ENCODE measurements at places on chromosomes 13 and 19.

GRCh38 chr19:40217934-40218890 lies at the start of gene TTC9B:
Gene TTC9B, minus strand, starts transcription at chr19:40218384. Its CDS starts 3 bp downstream, at chr19:40218381.
- no peak for DNase-seq

DNA sequence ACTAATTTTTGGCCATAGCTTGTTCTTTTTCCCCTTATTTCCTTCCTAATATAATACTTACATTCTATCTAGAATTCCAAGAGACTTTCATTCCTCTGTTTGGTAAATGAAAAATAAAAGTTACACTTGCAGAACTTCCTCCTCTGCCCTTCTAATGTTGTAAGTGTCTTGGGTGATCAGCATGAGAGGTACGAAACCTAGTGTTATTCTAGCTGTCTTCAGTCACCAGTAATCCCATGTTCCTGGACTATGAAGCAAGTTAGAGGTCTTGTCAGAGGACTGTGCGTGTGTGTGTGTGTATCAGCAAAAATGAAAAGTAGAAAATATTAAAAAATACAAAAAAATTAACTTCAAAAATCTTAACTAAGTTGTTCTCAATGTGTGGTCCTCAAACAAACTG lies 307.0 kb downstream of the SPRY2 start:
- DNase-seq: no peak

DNA sequence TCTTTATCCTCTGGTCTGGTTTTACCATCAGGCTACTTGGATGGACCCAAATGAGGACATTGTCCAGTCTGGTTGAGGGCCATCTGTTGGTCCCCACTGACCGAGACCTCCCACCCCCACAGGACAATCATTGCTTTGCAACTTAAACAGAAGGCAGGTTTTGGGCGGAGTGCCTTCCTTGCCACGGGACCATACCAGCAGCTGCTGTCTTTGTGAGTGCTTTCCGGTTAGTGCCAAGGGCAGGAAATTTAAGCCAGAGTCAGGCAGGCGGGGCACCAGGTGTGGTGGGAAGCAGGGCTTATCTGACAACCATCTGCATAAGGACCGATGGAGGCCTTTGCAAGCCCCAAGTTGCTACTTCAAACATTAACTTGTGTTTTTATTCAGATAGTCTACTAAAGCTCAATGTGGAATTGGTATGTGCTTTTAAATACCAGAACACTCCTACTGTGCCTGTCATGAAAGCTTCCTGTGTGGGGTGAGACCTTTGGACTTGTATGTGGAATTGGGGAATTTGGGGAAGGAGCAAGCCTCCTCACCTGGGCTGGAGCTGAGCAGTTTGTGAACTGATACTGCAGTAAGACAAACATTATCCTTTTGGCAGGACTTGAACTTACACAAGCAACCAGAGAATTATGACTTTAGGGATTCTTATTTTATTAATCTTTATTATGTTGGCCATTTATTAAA lies 39.3 kb upstream of the UBE2L5 start:
- DNase-seq: no peak

DNA sequence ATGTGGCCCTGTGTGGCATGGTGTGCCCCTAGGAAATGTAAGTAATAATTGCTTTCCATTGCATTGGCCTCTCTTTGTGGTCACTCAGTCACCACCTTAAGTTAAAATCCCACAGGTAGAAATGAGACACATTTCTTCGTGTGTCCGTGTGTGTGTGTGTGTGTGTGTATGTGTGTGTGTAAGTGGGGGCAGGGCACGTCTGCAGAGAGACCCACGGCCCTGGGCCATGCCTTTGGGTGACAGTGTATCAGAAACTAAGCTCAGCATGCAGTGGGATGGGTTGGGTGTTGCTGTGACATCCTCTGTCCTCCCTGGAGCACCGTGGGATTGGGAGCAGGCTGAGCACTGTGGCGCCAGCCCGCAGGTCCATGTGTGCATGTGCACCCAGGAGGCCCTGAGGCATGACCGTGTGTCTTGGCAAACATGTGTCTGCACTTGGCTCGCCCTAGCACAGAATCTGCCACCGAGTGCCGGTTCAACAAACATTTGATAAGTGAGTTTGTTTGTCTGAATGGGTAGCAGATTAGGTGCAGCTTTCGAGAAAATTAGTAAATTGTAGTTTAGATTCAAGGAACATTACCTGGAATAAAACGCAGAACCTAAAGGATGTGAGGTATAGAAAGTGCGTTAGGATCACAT lies 91.8 kb downstream of the WTIP start:
- DNase-seq: no peak

GRCh38 chr13:106558527-106558926 lies 9.4 kb downstream of the ARGLU1 start:
- no peak for DNase-seq

DNA sequence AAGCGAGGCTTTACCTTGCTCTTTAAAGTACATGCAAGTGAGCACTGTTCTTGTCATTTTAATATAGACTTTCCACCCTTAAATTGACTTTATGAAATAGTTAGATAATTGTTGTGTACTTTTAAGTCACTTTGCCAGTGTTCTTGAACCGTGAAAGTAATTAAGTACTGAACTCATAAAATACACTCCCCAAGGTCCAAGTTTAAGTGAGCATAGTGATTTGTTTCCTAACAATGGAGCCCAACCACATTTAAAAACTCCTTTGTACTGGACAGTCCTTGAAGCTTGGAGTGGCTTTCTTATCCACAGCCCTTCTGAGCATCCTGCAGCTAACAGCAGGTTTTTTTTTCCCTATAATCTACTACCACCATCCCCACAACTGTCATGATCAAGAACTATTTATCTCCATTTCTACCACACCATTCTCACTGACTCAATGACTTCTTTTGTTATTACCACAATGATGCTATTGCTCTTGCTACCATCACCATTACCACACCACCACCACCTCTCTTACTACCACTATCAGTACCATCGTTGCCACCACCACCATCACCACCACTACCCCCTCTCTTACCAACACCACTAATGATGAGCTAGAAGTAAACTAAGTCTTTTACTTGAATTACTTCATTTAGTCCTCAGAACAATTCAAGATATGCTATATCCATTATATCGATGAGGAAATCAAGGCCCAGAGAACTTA lies 452.6 kb downstream of the DIAPH3 start:
- no peak for DNase-seq

DNA sequence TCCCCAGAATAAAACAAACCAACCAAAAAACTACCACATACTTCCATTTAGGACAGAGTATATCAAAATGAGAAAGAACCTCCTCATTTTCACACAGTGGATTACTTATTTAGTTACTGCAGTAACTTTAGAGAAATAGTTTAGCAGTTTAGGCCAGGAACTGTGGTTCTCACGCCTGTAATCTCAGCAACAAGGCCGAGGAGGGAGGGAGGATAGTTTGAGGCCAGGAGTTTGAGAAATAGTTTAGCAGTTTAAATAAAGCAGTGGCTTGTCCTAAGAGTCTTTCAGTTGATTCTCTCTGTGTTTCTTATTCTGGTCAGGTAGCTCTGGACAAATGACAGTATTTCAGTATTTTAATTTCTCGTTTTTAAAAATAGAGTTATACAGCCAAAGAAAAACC lies 9.4 kb downstream of the HMGB1 start:
- no peak for DNase-seq

DNA sequence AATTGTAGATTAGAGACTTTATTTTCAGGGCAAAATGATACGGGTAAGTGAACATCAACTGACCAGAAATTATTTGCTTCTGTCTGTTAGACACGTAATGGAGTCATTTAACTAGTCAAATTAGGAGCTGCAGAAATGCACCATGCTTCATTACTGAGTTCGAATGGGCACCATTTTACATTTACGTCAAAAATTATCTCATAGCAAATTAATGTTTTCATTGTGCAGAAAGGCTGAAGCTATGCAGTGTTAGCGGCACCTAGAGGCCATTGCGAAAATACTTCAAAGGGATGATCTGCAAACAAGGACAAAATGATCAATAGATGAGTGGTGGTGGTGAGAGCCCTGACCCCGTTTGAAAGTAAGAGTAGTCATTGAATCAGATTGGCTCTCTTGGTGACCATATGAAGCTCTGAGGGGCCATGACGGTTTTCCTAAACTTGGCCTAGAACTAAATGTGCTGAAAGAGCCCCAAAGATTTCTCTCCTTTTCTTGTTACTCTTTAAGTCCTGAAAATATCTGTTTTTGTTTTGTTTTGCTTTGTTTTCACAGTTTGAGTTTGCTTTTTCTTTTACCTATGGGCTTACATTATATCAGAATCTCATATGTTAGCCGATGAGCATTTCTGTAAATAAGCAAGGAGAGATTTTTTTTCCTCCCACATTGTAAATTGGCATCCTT lies 277.9 kb downstream of the ZNF536 start:
- DNase-seq: no peak

GRCh38 chr19:309206-309565 lies 18.0 kb upstream of the PLPP2 start:
- no peak for DNase-seq

GRCh38 chr13:23558675-23559536 lies 11.3 kb upstream of the TNFRSF19 start:
- DNase-seq: no peak

DNA sequence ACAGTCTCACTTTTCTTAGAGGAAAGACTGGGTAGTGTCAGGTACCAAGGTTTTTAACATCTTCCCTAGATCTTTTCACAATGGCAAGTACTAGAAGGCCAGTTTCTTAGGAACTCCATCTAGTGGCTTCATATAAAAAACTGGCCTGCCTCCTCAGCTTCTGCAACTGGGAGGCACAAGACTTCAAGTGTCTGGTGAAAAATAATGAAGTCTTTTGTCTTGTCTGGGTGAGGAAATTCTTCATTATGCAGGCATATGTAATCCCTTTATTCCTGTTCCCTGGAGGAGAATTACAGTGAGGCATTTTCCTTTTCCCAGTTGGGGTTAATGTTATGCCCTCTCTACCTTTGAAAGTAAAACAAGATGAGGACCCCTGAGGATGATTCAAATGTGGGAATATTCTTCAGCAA lies 300.5 kb downstream of the NALCN start:
- DNase-seq: no peak

DNA sequence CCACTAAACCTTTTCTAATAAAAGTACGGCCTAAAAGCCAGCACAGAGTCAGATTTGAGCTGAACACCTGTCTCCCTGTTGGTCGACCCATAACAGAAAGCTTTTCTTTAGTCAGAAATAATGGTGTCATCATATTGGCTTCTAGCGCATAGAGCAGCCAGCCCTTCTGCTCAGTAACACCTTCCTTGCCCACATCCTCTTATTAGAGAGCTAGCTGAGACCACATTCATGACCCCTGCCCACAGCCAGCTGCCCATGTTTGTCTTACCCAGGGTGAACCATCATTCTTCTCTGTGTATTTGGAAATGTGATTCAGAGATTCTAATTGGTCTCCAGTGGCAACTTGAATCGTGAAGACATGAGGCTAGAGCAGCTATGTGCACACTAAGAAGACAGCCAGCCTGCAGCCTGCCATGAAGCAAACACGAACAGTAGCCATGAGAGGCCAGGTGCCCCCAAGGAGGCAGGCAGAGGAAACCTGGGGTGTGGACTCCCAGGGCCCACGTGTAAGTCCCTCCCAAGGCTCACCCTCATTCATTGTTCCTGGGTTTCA lies 82.3 kb upstream of the PDCD5 start:
- no peak for DNase-seq

GRCh38 chr19:39167461-39168257 lies 29.1 kb upstream of the NCCRP1 start:
- DNase-seq: no peak

DNA sequence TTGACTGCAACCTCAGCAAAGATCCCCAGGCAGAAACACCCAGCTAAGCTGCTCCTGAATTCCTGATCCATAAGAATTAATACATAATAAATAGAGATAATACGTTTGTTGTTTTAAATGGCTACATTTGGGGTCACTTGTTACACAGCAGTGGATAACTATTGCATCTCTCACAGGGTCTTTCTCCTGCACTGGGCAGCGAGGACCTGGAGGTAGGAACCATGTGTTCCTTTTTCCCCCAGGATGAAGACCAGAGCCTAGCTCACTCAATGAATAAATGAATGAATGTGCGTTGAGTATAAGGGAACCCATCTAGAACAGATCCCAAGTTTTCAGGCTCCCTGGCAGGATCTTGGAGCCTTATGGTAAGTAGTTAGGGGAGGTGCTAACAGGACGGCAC lies 30.7 kb downstream of the F2RL3 start:
- DNase-seq: no peak

DNA sequence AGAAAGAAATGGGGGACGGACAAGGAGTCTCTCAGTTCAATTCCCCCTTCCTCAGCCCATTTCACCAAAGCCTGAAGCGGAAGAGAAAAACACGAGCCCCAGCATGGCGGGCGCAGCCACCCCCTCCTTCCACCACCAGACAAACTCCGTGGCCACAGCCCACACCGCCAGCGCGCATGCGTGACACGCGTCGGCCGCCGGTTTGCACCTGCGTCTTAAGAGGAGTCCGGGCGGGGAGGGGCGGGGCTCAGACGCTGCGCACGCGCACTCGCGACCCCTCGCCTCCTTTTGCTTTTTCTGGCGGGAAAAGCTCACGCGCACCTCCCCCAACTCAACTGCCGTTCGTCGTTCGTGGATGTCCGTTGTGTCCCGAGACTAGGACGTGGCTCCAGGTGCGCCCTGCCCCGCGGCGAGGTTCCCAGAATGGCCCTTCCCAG lies at the start of gene KASH5:
Gene KASH5, plus strand, starts transcription at position 314 of the 437 bp plus-strand sequence. CDS start 2,635 bp downstream, outside the sequence.
- peak; percentile 74 for DNase-seq

- DNase-seq: no peak
Observed at GRCh38 chr19:4197625-4198466, 15.4 kb downstream of the ANKRD24 start.

GRCh38 chr19:16807549-16808284 lies 21.5 kb upstream of the SIN3B start:
- DNase-seq: no peak

- no peak for DNase-seq
Observed at GRCh38 chr19:52626915-52627314, 11.2 kb downstream of the ZNF83 start.

GRCh38 chr13:112145551-112146360 lies 78.8 kb downstream of the SOX1 start:
- DNase-seq: no peak

- no peak for DNase-seq
Observed at GRCh38 chr13:37288057-37288720, 182.7 kb upstream of the CSNK1A1L start.

GRCh38 chr19:29372921-29373797 lies 152.6 kb upstream of the VSTM2B start:
- no peak for DNase-seq

- DNase-seq: no peak
Observed at GRCh38 chr13:19681517-19681916, 48.1 kb downstream of the MPHOSPH8 start.

- no peak for DNase-seq
Observed at GRCh38 chr13:104256701-104257100, 1190.5 kb upstream of the SLC10A2 start.

DNA sequence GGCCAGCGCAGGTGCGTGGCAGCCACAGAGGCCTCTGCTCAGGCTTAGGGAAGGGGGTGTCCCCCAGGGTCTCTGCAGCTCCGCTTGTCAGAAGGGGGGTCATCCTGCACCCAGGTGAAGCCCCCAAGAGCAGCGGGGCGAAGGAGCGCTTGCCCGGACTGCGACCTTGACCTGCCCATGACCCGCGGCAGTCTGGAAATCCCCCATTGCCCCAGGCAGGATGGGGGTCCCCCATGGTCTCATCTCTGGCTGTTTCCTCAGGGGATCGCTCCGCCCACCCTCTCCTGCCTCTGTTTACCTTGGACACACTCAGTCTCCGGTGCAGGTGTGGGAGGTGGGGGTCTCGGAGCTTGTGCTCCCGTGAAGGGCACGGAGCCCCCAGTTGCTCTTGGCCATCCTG lies 82.7 kb downstream of the KDM4B start:
- DNase-seq: no peak

Measured in stimulated activated CD4-positive, alpha-beta T cell treated with anti-CD3 and anti-CD28 coated beads, TNF-alpha, amount 100 ng/mL, for 24 hours (primary cell).